NCI-H187 treated with DMSO at 0.1 percent for 48 hours (cell line): ENCODE measurements at places on chromosomes 3 and 15.

DNA sequence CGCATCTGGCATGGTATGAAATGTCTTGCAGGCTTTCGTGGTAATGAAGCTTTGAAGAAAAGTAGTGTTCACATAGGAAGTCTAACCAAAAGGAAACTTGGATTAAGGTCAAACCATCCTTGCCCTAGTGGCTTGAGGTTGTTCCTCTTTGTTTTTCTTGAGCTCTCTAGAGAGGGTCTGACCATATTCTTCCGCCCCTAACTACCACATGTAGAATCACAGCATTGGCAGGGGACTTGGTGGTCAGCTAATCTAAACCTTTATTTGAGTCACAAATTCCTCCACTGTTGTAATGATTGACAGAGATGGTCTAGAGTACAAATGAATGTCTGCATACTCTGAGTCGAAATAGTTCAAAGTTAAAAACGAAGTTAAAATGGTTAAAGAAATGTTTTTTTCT lies 39.1 kb upstream of the PHLDB2 start:
- DNase-seq: no peak

GRCh38 chr3:62007036-62007435 lies 366.3 kb downstream of the FEZF2 start:
- no peak for DNase-seq

DNA sequence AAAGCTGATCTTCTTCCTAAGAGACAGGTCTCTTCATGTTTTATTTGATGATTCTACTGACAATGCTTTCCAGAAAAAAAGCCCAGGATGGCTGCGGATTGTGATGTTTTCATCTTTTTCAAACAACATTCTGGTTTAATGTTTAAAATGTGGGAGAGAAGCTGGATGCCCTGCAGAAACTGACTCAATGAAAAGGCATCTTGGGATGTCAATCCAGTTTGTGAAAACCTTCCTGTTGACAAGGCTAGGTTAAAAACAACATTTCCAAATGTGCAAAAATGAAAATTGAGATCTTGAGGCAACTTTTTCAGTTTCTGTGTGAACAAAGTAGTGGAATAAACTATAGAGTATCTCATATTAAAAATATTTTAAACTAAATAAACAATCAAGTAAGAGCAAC lies 156.0 kb upstream of the MRPL3 start:
- DNase-seq: no peak

GRCh38 chr3:3069723-3070122 lies 40.5 kb downstream of the IL5RA start:
- DNase-seq: no peak

DNA sequence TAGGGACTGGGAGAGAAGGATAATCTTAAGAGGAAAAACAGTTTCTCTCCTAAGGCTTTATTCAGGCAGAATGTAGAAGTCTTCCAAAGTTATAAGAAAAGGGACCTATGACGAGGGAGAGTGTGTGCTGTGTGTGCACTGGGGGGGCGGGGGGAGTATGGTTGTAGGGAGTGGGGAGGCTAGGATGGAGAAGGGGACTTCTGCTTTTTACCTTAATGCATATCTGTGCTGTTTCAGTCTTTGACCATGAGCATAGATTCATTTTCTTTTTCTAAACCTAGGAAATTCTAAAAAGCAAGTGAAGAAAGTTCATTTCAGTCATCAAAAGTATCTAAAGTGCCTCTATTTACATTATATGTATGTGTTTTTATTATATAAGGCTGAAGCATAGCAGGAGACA lies 52.6 kb upstream of the RASA2 start:
- DNase-seq: no peak

- no peak for DNase-seq
Measured at GRCh38 chr3:55709411-55710012, 222.4 kb upstream of the WNT5A start.

GRCh38 chr3:60781935-60782334 lies 469.3 kb downstream of the FHIT start:
- DNase-seq: no peak

- DNase-seq: no peak
Measured at GRCh38 chr3:127166501-127167065, 26.3 kb upstream of the PRR23E start.

DNA sequence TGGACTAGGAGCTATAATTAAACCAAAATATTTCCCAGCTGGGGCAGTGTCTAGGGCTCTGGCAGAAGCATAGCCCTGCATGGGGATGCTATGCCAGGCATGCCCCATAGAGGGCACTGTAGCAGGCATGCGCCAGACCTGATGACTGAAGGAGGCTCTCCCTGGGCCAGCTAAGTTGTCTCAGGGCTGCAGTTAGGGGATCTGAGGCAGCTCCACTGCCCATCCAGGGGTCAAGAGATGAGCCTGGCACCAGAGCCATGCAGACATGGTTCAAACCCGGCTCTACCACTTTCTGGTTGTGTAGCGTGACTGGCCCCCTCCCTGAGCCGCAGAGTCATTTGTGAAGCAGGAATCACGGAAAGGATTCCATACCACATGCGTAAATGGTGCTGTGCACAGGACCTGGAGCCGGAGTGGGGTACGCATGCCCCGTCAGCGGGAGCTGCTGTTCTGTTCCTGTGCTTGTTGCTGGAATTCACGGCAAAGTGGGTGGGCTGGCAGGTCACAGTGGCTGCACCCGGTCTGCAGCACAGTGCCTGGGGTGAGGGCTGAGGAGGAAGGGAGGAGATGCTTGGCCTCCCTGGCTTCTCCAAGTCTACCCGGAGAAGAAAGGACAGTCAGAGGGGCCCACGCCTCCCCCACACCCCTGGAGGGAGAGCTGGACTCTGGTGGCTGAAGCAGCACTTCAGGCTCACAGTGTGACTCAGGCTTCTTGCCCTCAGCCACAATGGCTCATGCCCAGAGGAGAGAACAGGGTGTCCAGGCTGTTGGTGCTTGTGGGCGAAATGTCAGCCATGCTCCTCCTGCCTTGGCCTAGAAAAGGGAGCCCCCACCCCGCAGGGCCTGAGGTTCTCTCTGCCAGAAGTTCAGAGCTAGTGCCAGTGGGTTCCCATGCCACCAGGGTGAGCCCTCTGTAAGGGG lies 43.1 kb downstream of the DNASE1L3 start:
- no peak for DNase-seq

DNA sequence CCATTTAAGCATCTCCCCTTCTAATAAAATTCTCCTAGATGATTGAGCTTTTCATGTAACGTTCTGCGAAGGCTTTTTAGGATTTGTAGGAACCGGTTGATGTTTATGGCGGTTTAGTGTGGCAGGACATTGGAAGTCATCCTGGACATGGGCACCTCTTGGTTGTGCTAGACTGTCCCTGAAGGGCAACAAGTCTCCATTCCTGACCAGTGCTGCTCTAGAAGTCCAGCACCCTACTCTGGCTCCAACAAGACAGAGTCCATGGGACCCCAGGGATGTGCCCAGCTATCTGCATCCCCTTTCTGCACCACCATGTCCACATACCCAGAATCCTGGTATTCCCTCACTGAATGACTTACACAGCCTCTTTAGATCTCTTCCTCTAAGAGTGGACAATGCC lies 46.4 kb downstream of the KCNAB1 start:
- DNase-seq: no peak

DNA sequence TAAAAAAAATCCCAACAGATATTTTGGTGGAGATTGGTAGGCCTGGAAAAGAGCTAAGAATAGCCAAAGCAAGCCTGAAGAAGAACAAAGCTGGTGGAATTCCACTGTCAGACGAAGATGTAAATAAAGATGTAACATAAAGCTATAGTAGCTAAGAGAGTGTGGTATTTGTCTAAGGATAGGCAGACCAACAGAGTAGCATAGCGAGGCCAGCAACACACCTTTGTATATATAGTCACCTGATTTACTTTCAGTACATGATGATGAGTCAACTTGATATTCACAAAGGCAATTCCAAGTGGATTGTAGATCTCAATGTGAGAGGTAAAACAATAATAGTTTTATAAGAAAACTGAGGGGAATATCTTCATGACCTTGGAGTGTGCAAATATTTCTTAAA lies 53.6 kb upstream of the SYN2 start:
- no peak for DNase-seq

DNA sequence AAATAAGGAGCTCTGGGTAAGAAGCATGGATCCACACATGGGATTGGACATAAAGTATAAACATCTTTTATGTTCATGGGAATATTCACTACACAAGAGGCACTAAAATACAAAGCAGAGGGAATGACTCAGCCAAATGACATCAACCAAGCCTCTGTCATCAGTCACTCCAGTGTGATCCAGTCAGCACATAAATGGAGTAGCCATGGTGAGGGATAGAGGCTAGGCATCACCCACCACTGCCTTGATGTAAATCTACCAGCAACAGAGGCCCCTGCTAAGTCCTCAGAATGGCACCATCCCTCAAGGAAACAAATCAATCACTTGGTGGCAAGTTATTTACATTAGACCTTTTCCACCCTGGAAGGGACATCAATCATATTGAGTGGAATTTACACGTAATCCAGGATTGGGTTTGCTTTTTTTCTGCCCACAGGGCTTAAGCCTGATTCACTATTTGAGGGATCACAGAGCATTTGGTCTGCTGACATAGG lies 27.2 kb downstream of the VEPH1 start:
- no peak for DNase-seq
